Activated CD4-positive, alpha-beta T cell treated with anti-CD3 and anti-CD28 coated beads, Interleukin-2, amount 10 ng/mL, durations not matched to agents 7 days and 5 days (primary cell): ENCODE measurements at places on chromosomes 3 and 15.
A peak's percentile ranks its signal among the peaks of the same experiment; 100 is the strongest.

DNA sequence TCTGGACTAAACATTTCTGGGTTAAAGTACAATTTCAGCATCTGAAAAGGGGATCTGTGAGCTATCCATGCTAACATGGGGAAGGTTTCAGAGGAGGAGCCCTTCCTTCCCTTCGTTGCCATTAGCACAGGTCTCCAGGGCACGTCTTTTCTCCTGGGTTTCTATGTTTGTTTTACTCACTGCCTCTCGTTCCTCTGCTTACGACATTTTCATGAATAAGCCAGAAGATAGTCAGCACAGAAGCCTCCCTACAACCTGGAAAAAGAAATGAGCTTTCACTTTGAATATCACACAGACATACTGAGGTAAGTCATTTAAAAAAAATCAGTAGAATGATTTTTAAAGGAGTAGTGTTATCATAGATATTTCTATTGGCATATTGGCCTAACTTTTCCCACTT, 117.2 kb upstream of the KCNMB2 start:
- no peak for DNase-seq

- no peak for DNase-seq
Measured at GRCh38 chr3:176522436-176522835, 674.8 kb downstream of the TBL1XR1 start.

- DNase-seq = peak; percentile 72
Measured at GRCh38 chr3:38521391-38521987, 25.3 kb downstream of the EXOG start.

DNA sequence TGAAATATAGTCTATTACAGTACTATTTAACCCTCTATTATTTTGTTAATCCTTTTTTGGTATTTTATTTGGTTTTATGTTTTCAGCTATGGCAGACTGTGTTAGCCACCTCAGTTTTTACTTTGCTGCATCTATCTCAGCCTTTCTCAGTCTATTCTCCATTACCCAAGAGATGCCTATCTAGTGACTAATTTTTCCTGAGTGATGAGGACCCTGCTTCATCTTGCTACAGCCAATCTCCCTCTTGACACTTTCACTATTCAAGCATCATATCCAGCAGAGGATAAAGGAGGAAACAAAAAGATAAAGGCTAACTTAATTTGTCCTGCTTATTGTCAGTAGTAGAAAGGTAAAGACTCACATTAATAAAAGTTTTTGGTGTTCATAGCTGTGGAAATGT, 141.8 kb upstream of the NECTIN3 start:
- no peak for DNase-seq

- DNase-seq = no peak
Measured at GRCh38 chr3:36418296-36418695, 38.0 kb downstream of the STAC start.

DNA sequence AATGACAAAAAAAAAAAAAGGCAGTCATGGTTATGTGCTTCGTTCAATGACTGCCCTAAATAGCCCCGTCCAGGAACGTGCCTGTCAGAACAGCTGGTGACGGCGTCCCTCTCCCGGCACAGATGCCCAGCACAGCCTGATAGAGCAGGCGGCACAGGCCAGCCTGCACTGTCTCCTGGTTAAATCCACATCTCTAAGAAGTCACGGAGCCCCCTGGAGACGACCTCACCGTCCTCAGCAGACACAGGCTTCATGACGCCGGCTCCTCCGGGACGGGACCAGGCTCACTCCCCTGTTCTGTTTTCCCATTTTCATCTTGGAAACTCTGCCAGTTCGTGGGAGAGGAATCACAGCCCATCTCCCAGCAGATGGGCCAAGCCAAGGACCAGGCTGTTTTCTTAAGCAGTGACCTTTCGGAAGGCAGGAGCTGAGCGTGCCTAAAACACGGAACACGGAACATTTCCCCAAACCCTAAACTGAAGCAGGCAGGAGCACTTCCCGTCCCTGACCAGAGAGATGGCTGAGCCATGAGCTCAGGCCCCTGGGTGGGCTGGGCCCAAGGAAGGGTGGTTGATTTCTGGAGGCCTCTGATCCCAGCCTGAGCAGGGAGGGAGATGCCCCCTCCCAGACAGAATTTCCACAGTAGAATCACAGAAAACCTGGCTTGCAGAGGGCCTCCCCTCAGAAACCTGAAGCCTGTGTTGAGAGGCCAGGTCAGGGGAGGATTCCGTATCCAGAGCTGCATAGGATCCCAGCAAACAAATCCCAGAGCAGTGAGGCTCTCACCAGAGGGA, 35.9 kb downstream of the ADCY5 start:
- no peak for DNase-seq

- DNase-seq = no peak
Measured at GRCh38 chr15:74809956-74810355, 2.7 kb upstream of the LMAN1L start.

- no peak for DNase-seq
Measured at GRCh38 chr3:72699631-72700030, 148.6 kb downstream of the SHQ1 start.

DNA sequence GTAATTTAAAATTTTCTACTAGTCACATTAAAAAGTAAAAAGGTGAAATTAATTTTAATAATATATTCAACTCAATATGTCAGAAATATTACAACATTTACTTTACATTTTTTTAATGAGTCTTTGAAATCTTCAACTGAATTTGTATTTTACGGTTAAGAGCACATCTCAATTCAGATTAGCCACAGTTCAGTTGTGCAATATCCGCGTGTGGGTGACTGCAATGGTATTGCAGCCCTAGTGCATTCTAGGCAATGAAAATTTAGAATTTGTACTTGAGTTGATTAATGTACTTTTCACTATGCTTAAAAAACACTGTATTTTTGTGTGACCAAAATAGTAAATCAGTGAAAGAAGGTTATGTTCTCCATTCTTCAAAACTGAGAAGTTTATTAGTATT, 57.3 kb downstream of the CEP63 start:
- DNase-seq = no peak

DNA sequence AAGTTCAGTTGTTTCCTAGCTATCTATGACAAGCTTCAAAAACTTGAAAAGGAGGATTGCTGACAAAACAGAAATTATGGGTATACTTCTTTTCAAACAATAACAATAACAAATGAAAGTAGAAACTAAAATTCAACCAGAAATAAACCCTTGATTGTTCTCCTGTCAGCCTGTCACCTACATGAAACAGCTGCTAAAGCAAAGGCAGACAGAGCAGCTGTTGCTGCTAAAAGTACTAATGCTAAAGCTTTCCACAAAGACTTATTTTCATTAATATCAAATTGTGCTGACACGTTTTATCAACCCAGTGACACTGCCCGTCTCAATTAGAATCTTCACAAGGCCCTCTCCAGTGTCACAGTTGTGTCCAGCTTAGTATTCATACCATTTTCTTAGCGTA, 533.2 kb upstream of the GBE1 start:
- no peak for DNase-seq

GRCh38 chr3:168085491-168086119, 10.1 kb downstream of the GOLIM4 start:
- no peak for DNase-seq

DNA sequence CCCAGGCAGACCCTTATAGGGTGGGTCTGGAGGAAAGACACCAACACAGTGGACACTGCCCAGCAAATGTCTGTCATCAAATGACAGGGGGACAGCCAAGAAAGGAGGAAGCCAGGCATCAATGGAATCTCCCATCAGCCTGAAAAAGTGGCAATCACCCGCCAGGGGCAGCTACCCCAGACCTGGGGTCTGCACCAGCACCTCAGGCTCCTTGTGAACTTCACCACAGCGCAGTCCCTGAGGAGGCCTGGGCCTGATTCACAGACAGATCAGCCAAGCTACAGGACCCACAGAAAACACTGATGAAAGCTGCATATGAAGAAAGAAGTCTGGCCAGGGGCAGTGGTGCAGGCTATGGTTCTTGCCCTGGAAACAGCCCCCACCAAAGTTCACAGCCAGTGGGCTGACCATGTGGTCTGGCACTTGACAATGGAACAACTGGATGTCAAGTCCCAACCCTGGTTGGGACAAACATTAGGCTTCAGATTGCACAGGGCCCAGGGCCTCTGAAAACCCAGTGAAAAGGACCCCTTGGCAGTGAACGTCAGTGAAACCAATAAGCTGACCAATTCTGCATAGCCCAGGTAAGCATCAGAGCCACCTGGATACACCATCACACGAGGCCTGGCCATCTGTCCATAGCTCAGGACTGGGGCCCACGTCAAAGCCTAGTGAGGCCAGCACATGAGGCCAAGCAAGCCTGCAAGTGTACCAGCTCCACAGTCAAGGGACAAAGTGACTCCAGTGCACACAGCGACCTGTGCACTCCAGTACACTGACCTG, 29.1 kb downstream of the ALS2CL start:
- no peak for DNase-seq

- DNase-seq = peak; percentile 16
Measured at GRCh38 chr3:101521211-101521701, 8.2 kb upstream of the SENP7 start.

GRCh38 chr15:38944536-38944935, 379.9 kb upstream of the RASGRP1 start:
- DNase-seq = no peak

- no peak for DNase-seq
Measured at GRCh38 chr3:16289144-16289889, 24.3 kb downstream of the OXNAD1 start.

DNA sequence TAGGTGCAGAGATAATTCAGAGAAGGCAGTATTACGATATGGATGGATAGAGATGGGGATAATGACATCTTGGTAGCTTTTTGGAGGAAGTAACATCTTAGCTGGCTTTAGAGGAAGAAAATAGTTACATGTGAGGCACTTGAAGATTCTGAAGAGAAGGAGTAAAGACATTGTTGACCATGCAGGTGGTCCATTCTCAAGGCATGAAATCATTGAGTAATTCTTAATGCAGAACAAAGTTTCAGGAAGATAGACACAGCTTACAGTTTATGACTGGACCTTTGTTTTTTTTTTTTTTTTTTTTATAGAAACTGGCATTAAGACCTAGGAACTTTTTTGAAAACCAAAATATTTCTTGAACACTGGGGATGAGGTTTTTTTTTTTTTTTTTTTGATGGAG, 28.2 kb downstream of the MBNL1 start:
- no peak for DNase-seq

DNA sequence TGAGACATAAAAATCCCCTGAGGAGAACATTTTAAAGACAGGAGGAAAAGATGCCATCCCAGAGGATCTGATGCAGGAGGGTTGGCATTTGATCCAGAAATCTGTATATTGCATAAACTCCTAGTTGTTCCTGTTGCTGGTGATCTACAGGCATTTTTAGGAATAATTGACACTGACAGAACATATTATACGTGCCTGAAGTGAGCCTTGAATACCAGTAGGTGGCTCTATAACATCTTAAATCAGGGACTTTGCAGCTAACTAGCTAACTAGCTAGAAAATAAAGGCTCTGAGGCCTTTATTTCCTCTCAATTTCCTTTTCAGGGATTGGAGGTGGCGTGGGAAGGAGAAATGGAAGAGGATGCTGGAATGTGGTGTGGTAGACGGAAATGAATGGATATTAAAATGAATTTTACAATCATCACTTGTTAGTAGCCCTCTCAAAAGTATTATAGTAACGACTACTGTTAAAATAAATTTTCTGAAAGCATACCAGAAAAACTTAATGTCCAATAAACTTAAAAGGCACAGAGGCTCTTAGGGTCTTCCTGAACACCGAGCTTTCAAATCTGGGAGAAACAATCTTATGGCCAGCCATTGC, 73.8 kb upstream of the ZBED2 start:
- no peak for DNase-seq

- no peak for DNase-seq
Measured at GRCh38 chr3:133964547-133964946, 65.2 kb downstream of the SLCO2A1 start.
